ENCODE measurements at places on chromosomes 4 and X.

DNA sequence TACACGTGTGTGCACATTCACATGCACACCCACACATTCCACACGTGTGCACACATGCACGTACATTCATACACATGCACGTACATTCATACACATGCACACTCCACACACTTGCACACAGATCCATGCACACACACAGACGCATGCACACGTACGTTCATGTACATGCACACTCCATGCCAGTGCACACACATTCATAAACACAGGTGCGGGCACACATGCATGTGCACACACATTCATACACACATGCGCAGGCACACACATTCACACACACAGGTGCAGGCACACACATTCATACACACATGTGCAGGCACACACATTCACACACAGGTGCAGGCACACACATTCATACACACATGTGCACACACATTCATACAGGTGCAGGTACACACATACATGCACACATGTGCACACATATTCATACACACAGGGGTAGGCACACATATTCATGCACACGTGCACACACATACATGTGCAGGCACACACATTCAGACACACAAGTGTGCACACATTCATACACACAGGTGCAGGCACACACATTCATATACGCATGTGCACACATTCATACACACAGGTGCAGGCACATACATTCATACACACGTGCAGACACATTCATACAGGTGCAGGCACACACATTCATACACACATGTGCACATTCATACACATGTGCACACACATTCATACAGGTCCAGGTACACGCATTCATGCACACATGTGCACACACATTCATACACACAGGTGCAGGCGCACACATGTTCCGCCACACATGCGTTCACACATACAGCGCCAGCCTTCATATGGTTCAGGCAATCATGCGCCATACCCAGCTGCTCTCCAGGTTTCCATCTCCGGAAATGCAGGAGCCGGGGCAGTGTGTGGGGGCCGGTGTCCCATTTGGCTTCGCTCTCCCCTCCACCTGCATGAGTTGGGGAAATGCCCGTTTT, 124.8 kb downstream of the HMX1 start:
- no peak for DNase-seq

DNA sequence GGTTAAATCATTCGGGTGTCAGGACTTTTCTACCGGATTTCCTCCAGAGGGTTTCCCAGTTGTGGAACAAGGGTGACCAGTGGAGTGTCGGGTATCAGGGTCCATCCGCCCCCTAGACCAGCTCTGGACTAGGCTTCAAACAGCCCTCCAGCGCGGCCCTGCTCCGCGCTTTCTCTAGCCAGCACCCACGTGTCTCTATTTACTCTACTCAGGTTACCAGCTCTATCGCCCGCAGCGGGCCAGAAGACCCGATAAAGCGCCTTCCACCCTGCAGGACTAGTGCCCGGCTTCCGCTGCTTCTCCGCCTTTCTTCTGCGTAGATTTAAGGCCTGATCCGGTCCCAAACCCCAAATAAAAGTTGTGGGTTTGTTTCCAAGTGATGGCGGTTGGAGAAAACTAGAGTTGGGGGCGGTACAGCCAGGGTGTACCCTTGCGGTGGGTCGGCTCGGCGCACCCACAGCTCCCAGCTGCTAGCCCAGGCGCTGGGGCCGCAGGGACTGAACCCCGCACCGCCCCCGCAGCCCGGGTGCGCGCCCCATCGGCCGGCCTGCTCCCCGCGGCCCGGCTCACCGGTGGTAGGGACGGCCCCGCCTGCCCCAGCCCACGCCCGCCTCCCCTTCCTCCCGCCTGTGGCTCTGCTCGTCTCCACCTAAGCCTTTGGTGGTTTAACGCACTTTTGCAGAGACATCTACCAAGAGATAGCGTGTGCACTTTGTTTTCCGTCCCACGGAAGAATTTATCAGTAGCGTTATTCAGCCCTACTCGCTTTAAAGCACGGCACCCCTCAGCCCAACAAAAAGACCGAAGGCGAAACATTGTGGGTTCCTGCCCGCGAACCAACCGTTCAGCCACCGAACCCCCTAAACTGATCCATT, 2.1 kb downstream of the LEF1 start:
- no peak for DNase-seq

- no peak for DNase-seq
Observed at GRCh38 chrX:42248226-42248625, 324.9 kb upstream of the CASK start.

DNA sequence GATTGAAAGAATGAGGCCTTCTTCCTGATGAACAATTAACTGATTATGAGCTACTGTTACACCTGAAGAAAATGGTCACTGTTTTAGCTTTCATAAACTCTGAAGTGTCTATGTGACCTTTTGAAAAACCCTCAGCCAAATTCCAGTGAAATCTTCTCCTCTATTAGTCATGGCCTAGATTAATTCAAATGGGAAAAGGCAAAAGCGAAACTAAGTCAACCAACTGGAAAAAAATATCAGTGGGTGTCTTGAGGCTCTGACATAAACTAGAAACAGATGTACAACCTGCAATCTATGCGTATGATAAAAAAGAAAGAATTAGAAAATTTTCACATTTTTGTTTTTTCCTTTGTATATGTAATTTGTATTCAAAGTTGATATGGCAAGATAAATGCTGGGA, 169.4 kb upstream of the BANK1 start:
- no peak for DNase-seq

- no peak for DNase-seq
Observed at GRCh38 chr4:106195435-106195950, 120.5 kb downstream of the TBCK start.
